Upper lobe of right lung (tissue), 1 donor: ENCODE measurements at places on chromosomes 2 and 18. TPM values are rescaled to one million over a fixed set of nuclear protein-coding genes. Genes with fewer than 3 reads are reported as not detected.

DNA sequence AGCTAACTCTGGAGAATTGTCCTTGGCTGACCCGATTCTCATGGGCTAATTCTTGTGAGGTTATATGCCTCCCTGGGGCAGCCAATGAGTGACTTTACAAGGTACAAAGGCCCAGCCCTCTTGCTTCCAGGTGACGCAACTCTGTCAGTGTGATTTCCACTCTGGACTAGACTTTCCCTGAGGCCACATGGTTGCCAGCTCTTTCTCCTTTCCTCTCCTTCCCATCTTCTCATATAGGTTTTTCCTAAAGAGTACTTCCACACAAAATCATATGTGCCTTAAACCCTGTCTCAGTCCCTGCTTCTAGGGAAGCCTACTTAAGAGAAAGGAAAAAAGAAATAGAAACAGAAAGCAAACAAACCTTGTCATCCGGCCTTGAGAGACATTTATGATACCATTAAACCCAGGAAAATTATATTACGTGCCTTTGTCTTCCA, 226.2 kb upstream of the ZSWIM2 start:
- no peak overlapping the region for H3K4me3 ChIP-seq
- H3K27me3 ChIP-seq = no peaks in the 10 kb centered on the region
- no peak for DNase-seq
- H3K27ac ChIP-seq = no peak overlapping the region
- H3K4me1 ChIP-seq = no peaks in the 10 kb centered on the region

- DNase-seq = no peak
- no peaks in the 10 kb centered on the region for H3K4me1 ChIP-seq
- no peak overlapping the region for H3K4me3 ChIP-seq
- no peak overlapping the region for H3K27ac ChIP-seq
- no peaks in the 10 kb centered on the region for H3K27me3 ChIP-seq
These were observed 25.8 kb downstream of the NYAP2 start for GRCh38 chr2:225425284-225425683.

- no peaks in the 10 kb centered on the region for H3K27me3 ChIP-seq
- no peak overlapping the region for H3K27ac ChIP-seq
- H3K4me3 ChIP-seq = no peak overlapping the region
- no peak for DNase-seq
- no peaks in the 10 kb centered on the region for H3K4me1 ChIP-seq
These were observed 978.8 kb upstream of the POU3F3 start for GRCh38 chr2:103875131-103875530.

DNA sequence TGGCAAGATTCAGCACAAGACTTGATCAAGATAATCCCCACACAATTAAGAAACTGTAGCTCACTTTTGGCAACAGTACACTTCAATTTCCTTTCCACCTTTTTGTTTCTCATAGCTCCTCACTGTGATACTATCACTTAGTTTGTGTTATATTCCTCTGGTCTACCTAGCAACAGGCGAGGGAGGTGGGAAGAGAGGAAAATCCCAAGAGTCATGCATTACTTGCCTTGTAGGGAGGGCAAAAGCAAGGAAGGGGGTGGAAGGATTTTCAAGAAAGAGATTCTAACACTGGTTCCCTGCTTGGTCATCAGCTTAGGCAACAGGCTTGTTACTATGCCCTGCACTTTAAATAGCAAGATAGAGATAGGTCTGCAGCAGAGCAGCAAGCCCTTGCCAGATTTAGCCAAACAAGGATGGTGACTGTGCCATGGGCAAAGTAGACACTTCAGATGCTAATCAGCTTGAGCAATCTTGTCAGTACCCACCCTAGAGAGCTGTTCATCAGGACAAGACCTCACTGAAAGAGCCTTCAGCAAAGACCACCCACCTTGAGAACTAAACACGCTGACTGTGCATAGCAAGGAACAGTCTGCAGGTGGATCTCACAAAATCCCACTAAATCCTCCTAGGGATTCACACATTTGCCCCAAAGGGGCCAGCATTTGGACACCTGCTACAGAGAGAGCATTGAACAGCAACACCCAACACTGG, 134.6 kb downstream of the MBD2 start:
- H3K4me1 ChIP-seq = no peaks in the 10 kb centered on the region
- no peak overlapping the region for H3K4me3 ChIP-seq
- H3K36me3 ChIP-seq = no peaks in the 10 kb centered on the region
- no peaks in the 10 kb centered on the region for H3K27me3 ChIP-seq
- no peak for DNase-seq

DNA sequence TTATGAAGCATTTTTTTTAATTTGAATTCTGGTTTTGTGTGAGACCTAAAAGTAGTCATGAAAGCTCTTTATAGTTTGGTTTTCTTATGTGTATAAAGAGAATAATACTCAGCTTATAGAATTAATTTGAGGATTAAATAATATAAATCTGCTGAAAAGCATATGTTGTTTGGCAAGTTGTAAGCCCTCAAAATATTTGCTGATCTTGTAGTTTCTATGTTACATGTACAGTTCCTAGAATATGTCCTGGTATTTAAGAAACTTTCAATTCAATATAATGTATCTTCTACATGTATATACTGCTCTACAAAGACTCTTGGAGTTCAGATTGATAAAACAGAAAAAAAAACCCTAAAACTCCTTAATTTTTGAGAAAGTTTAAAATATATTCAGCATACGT, 605.5 kb upstream of the FAM98A start:
- no peaks in the 10 kb centered on the region for H3K36me3 ChIP-seq
- no peaks in the 10 kb centered on the region for H3K27me3 ChIP-seq
- no peak for DNase-seq
- H3K4me1 ChIP-seq = no peaks in the 10 kb centered on the region
- no peak overlapping the region for H3K4me3 ChIP-seq

DNA sequence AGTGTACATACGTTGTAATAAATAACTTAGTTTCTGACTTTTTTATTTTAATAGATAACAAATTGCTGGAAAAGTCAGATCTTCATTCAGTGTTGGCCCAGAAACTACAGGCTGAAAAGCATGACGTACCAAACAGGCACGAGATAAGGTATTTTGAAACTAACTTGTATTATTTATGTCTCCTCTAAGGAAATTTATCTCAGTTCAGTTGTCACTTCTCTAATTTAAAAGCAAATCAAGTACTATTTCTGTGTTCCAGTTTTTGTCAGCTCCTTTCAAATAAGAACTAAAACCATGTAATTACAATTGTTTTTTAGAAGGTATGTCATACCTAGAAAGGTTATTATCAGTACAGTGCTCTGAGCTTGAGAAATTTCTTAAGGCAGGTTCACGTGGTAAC, 4.6 kb downstream of the ATG16L1 start:
- H3K27ac ChIP-seq = no peak overlapping the region
- H3K27me3 ChIP-seq = no peaks in the 10 kb centered on the region
- DNase-seq = no peak
- H3K4me3 ChIP-seq = no peak overlapping the region
- peaks cover 69% of the 10 kb centered on the region for H3K36me3 ChIP-seq

DNA sequence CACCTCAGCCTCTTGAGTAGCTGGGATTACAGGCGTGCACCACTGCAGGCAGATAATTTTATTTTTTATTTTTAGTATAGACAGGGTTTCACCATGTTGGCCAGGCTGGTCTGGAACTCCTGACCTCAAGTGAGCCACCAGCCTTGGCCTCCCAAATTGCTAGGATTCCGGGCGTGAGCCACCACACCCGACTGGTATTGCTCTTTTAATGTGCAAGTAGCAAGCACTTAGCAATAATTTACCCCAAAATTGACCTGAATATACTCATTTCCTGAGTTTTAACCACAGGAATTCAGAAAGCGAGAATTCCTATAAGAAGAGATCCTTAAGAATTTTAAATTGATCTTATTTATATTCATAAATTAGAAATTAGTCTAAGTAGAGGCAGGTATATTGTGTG, 169.1 kb downstream of the CDH2 start:
- H3K27ac ChIP-seq = no peak overlapping the region
- H3K36me3 ChIP-seq = no peaks in the 10 kb centered on the region
- H3K4me3 ChIP-seq = no peak overlapping the region
- H3K27me3 ChIP-seq = no peaks in the 10 kb centered on the region
- no peak for DNase-seq

DNA sequence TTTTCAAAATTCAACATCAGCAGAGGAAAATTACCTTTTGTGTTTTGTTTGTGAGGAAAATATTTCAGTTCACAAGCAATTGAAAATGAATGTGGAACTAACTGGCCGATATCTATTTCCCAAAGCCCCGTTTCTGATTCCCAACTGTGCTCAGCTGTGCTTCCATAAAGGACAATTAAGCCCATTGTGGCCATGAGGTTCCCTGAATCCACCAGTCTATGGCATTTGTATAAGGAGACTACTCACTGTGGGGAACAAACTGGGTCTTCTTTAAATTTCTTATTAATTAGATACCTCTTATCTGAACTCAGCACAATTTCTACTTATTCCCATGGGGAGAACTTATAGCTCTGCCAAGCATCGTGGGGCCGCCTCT, 31.4 kb upstream of the AGAP1 start:
- no peaks in the 10 kb centered on the region for H3K36me3 ChIP-seq
- no peak for DNase-seq
- no peak overlapping the region for H3K27ac ChIP-seq
- no peaks in the 10 kb centered on the region for H3K27me3 ChIP-seq
- no peak overlapping the region for H3K4me3 ChIP-seq

- no peaks in the 10 kb centered on the region for H3K36me3 ChIP-seq
- no peak for DNase-seq
- H3K27ac ChIP-seq = no peak overlapping the region
- no peaks in the 10 kb centered on the region for H3K4me1 ChIP-seq
- no peak overlapping the region for H3K4me3 ChIP-seq
These were observed 535.4 kb downstream of the LRP1B start for GRCh38 chr2:141595316-141595920.

- H3K4me3 ChIP-seq = no peak overlapping the region
- no peaks in the 10 kb centered on the region for H3K36me3 ChIP-seq
- no peak for DNase-seq
- no peaks in the 10 kb centered on the region for H3K27me3 ChIP-seq
- no peak overlapping the region for H3K27ac ChIP-seq
These were observed 769.6 kb upstream of the CRIM1 start for GRCh38 chr2:35585972-35586371.

GRCh38 chr2:124149571-124149970, 124.5 kb downstream of the CNTNAP5 start:
- H3K27ac ChIP-seq = no peak overlapping the region
- H3K4me3 ChIP-seq = no peak overlapping the region
- no peaks in the 10 kb centered on the region for H3K4me1 ChIP-seq
- DNase-seq = no peak

- no peak for DNase-seq
- H3K4me3 ChIP-seq = no peak overlapping the region
- H3K4me1 ChIP-seq = peaks cover 4% of the 10 kb centered on the region
- no peaks in the 10 kb centered on the region for H3K27me3 ChIP-seq
- no peaks in the 10 kb centered on the region for H3K36me3 ChIP-seq
These were observed 167.4 kb downstream of the NCK2 start for GRCh38 chr2:105912081-105912480.

- H3K4me3 ChIP-seq = no peak overlapping the region
- H3K27ac ChIP-seq = no peak overlapping the region
- DNase-seq = no peak
- no peaks in the 10 kb centered on the region for H3K4me1 ChIP-seq
These were observed 25.0 kb downstream of the TTN start for GRCh38 chr2:178782236-178782635.

DNA sequence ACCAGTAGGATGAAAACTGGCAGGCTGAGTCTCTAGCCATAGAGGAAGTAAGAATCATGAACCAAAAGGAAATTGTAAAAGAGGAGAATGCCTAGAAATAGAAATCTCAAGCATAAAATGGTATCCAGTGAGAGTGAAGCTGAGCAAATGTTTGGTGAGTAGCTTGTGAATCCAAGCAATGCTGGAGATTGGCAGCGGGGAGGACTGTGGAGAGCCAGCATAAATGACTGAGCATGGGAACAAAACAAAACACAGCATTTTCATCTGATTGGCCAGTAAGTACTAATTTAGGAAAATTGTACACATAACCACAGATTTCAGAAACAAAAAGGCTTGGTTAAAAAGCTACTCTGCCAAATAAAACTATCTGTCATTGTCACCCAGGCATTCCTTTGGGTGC, 390.0 kb downstream of the STK39 start:
- DNase-seq = no peak
- no peaks in the 10 kb centered on the region for H3K27me3 ChIP-seq
- no peak overlapping the region for H3K27ac ChIP-seq
- no peaks in the 10 kb centered on the region for H3K4me1 ChIP-seq
- no peaks in the 10 kb centered on the region for H3K36me3 ChIP-seq

DNA sequence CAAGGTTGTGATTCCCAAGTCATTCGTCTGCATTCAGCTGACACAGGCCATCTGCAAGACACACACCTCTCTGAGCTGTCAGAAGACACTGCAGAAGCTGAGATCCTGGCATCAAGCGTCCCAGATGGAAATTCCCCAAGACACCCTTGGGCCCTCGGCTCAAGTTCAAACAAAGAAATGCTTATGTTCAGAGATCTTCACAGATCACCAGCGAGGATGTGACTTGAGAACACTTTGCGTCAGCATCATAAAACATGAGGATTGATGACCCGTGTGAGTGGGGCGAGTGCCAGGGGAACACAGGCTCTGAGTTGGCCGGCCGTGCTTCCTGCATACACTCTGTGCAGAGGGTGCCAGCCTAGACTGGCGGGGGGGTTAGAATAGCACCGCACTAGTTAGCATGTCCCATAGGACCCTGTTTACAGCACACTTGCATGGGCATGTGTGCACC, 36.8 kb downstream of the KCNIP3 start:
- peak; percentile 45 for DNase-seq
- no peak overlapping the region for H3K27ac ChIP-seq
- no peaks in the 10 kb centered on the region for H3K4me1 ChIP-seq
- H3K27me3 ChIP-seq = no peaks in the 10 kb centered on the region

CREG2 gene
- total RNA-seq = not detected

NAT8 gene
- total RNA-seq = not detected

IMPA2 gene
- total RNA-seq = 54.6 TPM

LGALSL gene
- total RNA-seq = 43.2 TPM

ACTG2 gene
- 37.9 TPM for total RNA-seq

MAB21L4 gene
- total RNA-seq = 22.2 TPM

PRPF40A gene
- total RNA-seq = 71.6 TPM
